ENCODE measurements at places on chromosomes 1 and 21.

GRCh38 chr1:62050165-62050564, 144.5 kb upstream of the L1TD1 start:
- no peak for DNase-seq

- DNase-seq = no peak
These were observed 41.0 kb upstream of the MUTYH start for GRCh38 chr1:45381243-45381642.

GRCh38 chr1:41813226-41813625, 105.5 kb downstream of the HIVEP3 start:
- no peak for DNase-seq

- DNase-seq = no peak
These were observed 7.2 kb upstream of the CSF1 start for GRCh38 chr1:109903376-109903930.

DNA sequence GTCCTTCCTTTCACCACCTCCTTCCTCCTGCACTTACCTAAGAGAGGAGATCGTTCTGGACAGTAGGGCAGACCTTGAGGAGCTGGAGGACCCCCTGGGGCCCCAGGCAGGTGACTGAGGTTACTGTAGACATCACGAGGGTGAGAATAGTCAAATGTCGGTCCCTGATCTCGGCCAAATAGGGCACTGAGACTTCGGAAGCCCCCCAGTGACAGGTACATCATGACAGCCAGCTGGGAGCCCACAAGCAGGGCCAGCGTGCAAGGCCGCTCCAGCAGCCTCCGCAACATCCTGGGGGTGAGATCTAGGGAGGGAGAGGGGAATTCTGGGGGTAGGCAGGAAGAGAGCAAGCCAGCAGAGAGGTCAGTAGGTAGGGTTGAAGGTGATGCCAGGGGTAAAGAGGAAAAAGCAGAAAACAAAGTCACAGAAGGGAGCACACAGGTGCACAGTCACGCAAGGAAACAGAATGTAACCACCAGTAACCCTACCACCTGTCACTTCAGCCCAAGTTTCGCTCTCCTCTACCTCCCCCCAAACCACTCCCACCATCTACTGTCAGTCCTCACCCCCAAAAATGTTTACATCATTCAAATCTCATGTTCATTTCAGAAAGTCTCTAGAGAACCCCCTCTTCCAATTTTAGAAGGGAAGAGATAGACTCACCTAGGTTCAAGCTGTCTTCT, 1.4 kb downstream of the B4GALT3 start:
- DNase-seq = no peak

DNA sequence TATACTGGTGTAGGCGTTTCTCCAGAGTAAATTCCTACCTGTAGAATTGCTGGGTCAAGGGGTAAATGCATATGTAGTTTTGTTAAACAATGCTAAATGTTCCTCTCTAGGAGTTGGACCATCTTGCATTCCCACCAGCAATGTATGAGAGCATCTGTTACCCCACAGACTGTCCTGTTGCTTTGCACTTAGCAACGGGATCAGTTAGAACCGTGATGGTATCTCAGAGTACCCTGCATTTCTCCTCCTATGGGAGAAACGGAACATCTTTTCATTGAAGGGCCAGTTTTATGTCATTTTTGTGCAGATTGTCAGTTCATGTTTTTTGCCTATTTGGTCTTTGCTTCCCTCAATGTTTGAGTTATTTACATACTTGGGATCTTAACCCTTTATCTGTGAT, 18.0 kb upstream of the RIPPLY3 start:
- DNase-seq = no peak

GRCh38 chr21:38863843-38864363, 58.2 kb downstream of the ETS2 start:
- DNase-seq = no peak

DNA sequence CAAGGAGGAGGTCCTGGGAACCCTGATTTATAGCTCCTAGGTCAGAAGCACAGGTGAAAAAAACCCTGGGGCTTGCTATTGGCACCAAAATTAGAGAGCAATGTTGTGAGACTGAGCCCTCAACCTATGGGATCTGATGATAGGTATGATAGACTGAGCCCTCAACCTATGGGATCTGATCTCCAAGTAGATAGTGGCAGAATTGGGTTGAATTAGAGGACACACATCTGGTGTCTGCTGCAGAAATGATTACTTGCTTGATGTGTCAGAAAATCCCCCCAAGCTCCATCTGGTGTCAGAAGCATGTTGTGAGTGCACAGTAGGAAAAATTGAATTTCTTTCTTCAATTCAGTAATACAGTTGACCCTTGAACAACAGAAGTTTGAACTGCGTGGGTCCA, 62.4 kb downstream of the MAP3K21 start:
- DNase-seq = no peak

DNA sequence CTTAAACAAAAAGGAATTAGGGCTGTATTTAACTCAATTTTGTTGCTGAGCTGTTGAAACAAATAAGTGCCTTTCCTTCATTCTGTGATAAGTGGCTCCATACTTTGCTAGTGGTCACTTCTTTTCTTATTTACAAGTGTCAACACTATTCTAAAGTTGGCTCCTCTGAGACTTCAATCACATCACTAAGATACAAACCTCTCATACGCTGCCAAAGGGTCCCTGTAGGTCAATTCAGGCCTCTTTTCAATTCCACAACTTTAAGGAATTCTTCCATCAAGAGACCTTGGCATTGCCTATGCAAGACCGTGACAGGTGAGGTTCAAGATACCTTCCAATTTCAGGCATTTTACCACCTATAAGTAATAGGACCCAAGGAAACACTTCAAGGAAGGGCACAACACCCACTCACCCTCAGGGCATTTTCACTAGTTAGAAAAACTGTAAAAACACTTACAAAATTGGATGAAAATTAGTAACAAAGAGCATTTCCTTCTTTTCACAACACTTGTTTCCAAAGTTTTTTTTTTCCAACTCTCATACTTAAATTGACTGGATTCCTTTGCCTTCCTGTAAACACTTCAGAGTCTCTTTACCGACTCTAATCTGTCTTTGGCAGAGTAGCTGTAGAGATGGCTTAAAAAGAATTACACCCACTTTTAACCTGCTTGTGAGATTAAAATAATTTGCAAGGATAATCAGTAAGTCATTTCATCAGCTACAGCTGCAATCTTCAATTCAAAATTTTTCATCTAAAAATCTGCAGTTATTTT, 24.5 kb downstream of the SERBP1 start:
- DNase-seq = no peak

DNA sequence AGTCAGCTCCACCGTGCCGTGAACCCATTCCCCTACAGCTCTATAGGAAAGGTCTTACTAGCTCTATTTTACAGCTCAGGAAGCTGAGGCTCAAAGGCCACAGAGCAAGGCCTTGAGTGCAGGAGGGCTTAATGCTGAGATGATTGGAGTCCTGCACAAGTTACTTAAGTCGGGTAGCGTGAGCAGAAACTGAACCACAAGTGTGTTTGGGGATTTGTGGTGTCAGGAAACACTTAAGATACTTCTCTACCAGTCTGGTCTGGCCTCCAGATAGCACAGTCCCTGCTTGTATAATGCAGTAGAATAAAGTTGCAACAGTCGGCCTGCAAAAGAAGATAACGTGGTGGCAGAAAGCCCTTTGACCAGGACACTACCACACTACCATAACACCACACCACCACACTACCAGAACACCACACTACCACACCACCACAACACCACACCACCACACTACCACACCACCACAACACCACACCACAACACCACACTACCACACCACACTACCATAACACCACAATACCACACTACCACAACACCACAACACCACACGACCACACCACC, 118.1 kb downstream of the SPSB1 start:
- no peak for DNase-seq

GRCh38 chr1:15425521-15425920, 12.7 kb upstream of the CTRC start:
- no peak for DNase-seq

- no peak for DNase-seq
These were observed 4.0 kb downstream of the TOMM40L start for GRCh38 chr1:161229896-161230295.

DNA sequence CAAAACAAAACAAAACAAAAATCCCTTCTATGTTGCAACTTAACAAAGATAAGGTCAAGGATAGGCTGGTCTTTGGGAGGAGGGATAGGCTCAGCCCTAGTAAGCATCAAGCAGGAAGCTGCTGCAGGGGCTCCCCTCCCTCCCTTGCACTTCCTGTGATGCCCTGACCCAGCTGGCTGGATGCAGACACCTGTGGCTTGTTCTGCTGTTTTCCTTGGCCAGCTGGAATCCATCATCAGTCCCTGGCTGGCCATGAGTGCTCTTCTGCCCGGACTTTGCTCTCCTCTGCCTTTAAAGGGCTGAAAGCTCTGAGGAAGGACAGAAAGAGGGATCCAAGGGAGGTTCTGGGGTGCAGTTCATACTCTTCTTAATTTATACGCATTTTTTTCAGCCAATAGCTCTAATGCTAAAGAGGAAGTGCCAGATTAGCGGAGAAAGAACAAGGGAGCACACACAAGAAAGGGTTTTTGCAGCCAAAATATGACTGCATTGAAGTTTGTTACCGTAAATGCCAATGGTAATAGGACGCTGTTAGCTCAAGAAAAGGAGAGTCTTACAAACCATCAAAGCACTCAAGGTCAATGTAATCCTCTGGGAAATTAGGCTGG, 19.9 kb upstream of the UBE2U start:
- DNase-seq = no peak

- no peak for DNase-seq
These were observed 25.4 kb downstream of the ADAMTS1 start for GRCh38 chr21:26819740-26820324.

GRCh38 chr1:26284597-26285347, 4.9 kb downstream of the SH3BGRL3 start:
- DNase-seq = peak; percentile 57

DNA sequence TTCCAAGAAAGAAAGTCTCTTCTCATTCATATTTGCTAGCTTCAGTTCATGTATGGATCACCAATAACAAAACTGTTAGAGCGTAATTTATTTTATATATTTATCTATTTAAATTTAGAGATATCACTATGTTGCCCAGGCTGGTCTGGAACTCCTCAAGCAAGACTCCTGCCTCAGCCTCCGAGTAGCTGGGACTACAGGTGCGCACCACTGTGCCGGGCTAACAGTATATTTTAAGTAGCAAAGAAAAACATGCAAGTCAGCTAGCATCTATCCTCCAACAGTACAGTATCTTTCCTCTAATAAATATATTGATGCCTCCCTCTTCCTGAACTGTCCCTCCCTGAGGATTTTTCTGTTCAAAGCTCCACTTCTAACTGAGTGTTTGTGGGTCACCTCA, 21.5 kb downstream of the INPP5B start:
- DNase-seq = no peak

GRCh38 chr1:19640363-19641316, 3.5 kb upstream of the NBL1 start:
- no peak for DNase-seq

GRCh38 chr1:92444351-92444750, 42.4 kb downstream of the GFI1 start:
- peak; percentile 6 for DNase-seq

- no peak for DNase-seq
These were observed 6.2 kb downstream of the KCNK1 start for GRCh38 chr1:233620065-233620464.

DNA sequence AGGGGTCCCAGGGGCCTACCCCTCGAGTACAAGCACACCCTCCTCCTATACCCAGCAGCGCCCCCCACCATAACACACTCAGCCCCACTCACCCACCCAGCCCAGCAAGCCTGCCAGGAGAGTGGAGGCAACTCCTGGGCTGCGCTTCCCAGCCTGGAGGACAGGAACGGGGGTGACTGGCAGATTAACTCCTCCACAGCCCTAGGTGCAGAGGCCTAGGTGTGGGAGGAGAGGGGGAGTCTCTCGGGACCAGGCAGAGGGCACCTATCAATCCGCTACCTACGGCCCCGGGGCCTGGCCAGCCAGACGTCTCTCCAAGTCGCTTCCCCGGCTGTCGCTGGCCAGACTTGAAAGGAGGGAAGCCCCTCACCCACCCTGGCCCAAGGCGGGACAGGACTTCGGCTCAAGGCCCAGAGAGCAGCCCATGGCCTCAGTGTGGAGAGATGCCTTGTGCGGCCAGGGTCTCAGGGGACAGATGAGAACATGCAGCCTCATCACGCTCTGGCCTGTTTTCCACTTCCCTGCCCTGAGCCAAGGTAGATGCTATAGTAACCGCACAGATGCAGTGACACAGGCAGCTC, 24.9 kb downstream of the MATN1 start:
- DNase-seq = no peak

DNA sequence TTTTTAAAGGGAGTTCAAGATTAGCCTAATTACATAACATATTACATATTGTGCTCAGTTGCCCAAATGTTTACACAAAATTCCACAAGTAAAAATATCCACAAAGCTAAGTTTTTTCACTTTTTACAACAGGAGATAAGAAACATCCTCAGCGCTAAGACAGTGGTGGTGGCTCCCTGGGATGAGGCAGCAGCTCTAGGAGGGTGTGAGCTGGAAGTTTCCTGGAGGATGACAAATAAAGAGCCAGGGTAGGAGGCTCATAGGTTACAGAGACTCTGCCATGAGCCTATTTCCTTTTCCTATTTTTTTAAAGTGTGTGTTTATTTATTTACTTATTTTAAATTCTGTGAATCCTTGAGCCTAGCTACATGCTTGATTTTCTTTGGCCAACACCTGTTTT, 91.7 kb downstream of the COL24A1 start:
- DNase-seq = no peak

GRCh38 chr1:151621351-151621750, 9.5 kb downstream of the SNX27 start:
- no peak for DNase-seq

DNA sequence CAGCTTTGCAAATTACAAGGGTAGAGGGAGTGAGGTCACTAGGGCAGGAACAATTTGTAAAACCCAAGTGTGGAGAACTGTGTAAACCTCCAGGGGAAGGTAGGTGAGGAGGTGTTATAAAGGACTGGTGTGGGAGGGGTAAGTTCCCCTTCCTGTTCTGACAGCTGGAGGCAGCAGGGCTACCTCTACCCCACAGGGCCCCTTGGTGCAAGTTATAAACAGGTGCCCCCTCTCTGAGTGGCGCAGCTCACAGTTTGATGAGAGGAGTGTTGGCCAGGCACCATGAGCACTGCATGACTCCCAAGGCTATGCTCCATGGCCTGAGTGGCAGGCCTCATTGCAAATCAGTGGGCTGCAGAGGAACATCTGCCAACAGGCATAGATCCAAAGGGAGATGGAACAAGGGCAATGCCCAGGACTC, 41.0 kb downstream of the MFSD2A start:
- no peak for DNase-seq

- no peak for DNase-seq
These were observed 1.1 kb downstream of the VANGL2 start for GRCh38 chr1:160401487-160401805.

GRCh38 chr1:248862998-248863881, 4.4 kb upstream of the ZNF692 start:
- peak; percentile 31 for DNase-seq

DNA sequence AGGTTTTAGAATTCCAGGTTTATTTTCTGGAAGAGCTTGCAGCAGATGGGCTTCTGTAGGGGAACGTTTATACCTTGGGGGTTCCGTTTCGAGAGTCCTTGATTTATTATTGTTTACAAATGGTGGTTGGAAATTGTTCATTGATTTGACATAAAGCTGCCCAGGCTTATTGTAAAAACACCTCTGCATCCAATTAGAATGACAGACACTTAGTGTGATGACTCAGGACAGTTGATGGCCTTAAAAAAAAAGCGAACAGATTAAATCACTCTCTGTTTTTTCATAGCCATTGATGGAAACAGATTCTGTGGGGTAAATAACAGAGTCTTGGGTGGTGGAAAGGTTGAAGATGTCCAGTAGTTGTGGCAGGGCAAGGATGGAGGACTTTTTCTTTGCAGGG, 35.4 kb downstream of the GALNT2 start:
- no peak for DNase-seq

All from kidney glomerular epithelial cell (primary cell).